Panc1 (cell line): ENCODE measurements at places on chromosomes 16 and 17.

GRCh38 chr17:19937522-19937921, 40.1 kb downstream of the AKAP10 start:
- no peak for DNase-seq

DNA sequence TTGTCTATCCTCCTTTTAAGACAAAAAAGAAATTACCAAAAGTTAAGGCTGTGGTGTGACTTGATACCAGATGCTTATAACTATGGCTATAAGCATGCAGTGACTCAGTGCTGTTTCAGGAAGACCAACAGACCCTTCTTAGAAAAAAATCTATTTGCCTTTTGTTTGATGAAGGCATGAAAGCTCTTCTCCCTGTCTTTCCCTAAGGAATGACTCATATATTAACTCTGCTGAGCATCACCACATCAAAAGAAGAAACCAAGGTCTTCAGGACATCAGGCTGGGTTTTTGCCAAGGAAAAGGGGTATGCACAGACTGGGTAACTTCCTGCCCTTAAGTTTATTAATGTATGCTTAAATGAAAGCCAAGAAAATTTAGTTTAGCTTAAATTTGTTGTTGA, 47.1 kb downstream of the VMP1 start:
- DNase-seq, result peak; percentile 66

- DNase-seq, result no peak
Observed at GRCh38 chr16:89572073-89572484, 3.5 kb upstream of the CPNE7 start.

DNA sequence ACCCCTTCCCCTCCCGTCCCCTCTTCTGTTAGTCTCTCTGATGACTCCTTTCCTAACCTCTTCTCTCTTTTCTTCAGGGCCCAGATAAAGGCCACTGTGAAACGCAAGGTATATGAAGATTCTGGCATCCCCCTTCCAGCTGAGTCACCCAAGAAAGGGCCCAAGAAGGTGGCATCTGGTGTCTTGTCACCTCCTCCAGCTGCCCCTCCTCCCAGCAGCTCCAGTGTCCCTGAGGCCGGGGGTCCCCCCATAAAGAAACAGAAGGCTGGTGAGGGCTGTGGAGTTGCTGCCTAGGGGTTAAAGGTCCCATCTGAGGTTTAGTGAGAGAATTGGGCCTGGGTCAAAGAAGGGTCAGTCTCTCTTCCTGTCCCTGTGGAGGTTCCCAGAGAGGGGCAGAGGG, 4.0 kb downstream of the RNASEK start:
- DNase-seq, result no peak

GRCh38 chr16:86991679-86992078, 325.5 kb downstream of the C16orf95 start:
- DNase-seq, result no peak

- DNase-seq, result no peak
Observed at GRCh38 chr17:60390925-60391470, 935 bp downstream of the USP32 start.

DNA sequence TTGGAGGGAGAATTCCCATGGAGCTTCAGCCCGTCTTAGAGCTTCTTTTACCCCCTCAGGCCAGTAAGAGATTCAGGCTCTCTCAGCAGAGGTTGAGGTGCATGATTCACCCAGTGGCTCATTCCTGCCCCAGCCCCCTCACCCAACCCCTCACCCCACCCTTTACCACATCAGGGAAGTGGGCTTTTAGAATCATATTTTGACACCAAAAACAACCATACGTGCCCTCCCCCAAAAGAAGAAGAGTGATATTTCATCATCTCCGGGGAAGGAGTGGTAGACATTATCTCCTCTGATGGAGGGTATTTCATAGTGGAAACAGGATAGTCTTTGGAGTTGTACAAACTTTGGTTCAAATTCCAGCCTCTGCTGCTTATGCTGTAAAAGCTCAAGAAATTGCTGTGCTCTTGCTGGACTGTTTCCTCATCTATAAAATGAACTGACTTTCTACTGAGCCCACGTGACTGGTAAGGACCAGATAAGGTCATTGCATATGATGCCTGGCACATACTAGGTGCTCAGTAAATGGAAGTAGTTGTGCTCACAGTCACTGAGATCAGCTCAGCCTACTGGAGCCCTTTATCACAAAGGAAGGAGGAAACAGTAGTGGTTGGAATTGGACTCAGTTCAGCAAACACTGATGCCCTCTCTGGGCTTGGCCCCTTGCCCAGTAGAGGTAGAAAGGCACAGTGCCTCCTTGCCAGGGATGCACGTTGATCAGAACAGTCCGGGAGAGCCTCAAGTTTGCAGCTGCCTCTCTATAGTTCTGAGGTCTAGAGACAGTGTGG, 18.3 kb upstream of the CCL5 start:
- DNase-seq, result no peak

GRCh38 chr16:57563487-57563750, 21.0 kb downstream of the ADGRG5 start:
- no peak for DNase-seq
